Tibial nerve (tissue), 4 donors: ENCODE measurements at places on chromosomes 4 and X. TPM values are rescaled to one million over a fixed set of nuclear protein-coding genes. Genes with fewer than 3 reads are reported as not detected.

- no peak for DNase-seq
These were observed 1.1 kb upstream of the SH3BP2 start for GRCh38 chr4:2791518-2792395.

GRPEL1 gene
- total RNA-seq = 11.1 TPM

DNA sequence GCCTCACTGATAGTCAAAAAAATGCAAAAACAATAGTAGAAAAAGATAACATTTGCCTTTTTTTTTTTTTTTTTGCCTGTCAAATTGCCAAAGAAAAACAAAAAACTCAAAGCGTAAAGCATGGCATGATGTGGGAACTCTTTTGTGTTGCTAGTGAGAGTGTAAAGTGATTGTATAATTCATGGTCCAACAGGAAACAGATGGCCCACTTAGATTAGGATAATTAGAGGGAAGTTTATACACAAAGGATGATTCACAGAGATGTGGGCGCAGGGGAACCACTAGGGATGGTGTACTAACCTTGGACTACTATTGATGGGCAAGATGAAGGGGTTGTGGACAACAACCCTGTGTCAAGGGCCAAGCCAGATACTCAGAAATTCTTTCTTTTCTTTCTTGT, 16.4 kb downstream of the MCUB start:
- no peak for DNase-seq

DNA sequence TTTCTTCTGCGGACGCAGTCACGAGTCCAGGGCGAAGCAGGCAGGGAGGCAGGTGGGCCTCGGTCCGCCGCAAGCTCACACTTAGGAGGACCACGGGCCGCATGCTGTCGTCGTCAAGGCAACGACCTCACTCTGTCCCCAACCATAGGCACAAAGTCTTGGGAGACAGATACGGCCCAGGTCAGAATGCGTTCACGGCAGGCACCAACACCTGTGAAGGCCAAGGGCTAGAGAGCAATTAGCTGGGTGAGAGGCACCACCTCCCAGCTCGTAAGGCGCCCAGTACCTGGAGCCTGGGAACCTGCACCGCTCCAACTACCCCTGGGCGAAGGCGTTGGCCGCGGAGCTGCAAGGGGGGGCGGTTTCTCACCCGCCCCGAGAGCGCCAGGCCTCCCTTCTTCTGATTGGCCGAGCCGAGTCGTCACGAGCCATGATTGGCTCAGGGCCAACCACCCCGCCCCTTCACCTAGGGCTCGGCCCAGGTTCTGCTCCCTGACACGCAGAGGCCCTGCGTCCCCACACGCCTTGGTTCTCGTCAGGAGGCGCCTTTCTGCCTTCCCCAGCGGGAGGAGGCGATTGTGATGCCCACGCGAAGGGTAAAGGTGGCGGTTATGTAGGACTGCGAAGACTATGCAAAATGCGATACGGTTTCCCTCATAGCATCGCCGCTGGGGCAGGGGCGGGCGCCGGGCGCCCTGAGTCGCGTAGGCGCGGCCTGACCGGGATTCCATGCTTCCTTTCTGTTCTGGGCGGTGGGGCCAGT, at the start of gene CDKL2:
Gene CDKL2 (minus strand): TSS at position 355 of the 763 bp plus-strand sequence. CDS start 4,540 bp downstream, outside the sequence.
- peak; percentile 42 for DNase-seq

ARHGAP6 gene
- total RNA-seq = 51.9 TPM

DNA sequence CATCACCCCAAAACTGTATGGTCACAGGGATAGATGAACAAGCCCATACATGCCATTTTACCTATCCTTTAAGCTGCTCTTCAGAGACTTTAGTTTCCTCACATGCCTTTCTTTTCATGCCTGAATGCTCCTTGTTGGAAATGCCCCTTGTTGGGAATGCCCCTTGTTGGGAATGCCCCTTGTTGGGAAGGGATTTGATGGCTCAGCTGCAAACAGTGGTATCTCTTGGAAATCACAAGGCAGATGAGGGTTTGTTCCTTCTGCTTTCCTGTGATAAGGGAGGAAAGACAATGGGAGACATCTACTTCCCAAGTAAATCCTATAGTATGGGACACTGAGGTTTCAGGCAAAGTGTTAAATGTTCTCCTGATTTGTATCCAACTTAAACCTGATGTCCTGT, 11.5 kb downstream of the CXCL2 start:
- no peak for DNase-seq

DNA sequence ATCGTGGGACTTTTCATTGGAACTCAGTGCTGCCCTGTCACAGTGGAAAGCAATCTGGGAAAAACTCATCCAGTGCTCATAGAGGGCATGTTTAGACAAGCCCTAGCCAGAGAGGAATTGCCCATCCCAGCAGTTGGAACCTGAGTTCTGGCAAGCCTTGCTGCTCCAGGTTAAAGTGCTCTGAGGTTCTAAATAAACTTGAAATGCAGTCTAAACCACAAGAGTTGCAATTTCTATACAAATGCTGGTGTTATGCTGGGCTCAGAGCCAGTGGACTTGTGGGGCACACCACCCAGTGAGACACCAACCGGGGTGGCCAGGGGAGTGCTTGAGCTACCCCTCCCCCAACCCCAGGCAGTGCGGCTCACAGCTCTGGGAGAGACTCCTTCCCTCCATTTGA, 142.8 kb upstream of the PPP1R2C start:
- DNase-seq = no peak

TRPC3 gene
- 2.0 TPM for total RNA-seq

DNA sequence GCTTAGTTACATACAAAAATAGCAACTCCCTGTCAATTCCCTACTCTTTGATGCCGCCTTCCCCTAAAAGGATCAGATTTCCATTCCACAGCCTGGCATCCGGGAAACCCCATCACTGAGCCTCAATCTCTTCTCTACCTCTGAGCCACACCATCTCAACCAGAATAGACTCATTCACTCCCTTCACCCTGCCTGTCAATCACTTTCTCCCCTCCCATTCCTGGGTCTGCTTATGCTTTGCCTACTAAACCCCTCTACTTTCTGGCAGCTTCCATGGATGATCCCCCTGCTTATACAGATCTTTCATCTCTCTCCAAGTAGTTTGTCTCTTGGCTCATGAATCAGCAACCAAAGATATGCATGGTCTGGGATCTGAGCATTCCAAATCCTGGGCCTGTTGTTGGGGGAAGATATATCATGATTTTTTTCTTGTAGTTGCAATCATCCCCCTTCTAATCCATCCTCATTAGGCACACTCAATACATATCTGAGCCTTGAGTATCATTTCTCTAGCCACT, 2.6 kb downstream of the AMER1 start:
- DNase-seq = no peak

GRCh38 chr4:85831647-85832046, 356.7 kb downstream of the ARHGAP24 start:
- no peak for DNase-seq

FABP2 gene
- total RNA-seq = not detected

DNA sequence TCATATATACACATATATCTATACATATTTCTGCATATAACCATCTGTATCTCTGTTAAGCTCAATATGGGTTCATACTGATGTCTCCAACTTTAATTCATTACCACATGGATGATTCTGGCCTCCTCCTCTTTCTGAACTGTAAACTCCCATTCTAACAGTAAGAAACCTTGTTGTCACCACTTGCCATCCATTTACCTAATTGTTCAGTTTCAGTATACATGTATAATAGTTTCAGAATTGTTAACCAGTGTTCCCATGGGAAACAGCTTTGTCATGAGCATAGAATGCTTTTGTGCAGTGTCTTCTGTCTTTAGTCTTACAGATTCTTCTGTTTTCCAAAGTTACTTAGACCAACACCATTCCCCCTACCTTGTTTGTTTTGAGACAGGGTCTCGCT, 35.9 kb downstream of the SLC9A6 start:
- DNase-seq = no peak

- no peak for DNase-seq
These were observed 120.4 kb downstream of the CT47B1 start for GRCh38 chrX:120755066-120755846.

DNA sequence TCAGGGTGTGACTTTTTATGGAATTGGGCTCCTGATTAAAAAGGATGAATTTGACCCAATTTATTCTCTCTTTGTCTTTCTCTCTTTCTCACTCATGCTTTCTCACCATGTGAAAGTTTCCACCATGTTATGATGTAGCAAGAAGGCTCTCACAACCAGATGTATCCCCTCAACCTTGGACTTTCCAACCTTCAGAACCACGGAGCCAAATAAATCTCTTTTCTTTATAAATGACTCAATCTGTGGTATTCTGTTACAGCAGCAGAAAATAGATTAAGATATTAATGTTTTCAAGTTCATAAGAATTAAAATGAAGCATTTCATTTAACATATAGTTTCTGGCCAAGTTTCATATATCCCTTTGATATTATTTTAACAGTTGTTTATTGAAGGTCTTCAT, 698.5 kb downstream of the TRAM1L1 start:
- no peak for DNase-seq

GAGE12J gene
- not detected for total RNA-seq

TAF7L gene
- 0.21 TPM for total RNA-seq

FAM47E gene
- total RNA-seq = 4.6 TPM

DNA sequence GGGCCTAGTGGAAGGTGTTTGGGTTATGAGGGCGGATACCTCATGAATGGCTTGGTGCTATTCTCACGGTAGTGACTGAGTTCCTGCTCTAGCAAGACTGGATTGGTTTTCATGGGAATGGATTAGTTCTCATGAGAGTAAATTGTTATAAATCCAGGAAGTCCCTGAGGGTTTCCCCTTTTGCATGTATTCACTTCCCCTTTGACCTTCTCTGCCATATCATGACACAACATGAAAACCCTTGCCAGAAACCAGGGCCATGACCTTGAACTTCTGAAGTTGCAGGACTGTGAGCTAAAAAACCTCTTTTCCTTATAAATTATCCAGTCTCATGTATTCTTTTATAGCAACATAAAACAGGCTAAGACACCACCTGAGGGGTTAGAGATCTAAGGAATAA, 529.7 kb upstream of the RPS6KA3 start:
- no peak for DNase-seq

DNA sequence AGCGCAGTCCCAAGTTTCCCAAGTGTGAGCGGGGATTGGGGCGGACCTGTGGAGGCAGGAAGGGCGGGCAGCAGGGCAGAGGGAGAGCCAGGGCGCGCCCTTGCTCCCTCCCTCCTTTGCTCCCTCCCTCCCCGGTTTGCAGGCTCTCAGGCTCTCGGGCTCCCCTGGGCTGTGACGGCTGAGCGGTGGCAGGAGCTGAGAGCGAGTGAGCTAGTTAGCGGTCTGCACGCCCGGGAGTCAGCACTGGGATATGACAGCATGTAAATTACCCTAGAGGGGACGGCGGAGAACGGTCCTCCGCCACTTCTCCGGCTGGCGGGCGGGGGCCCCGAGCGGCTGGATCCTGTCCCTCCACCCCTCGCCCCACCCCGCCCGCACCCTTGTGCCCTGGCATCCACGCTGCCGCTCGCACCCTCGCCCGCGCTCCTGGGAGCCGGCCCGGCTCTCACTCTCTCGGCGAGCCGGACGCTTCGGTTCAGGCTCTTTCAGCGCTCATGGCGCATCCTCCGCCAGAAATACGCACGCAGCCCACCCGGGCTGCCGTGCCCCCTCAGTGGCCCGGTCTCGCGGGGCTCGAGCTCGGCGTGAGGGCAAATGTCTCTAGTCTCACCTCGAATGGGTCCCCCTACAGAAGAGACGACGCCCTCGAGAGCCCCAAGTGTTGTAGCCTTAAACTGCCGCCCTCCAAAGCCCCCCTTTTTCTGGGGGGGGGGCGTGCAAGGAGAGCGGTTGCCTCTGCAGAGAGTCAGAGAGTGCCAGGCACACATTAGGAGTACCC, at the start of gene TSC22D3:
Gene TSC22D3 (minus strand): TSS at position 54 of the 778 bp plus-strand sequence. CDS start 368 bp downstream, outside the sequence.
- DNase-seq = peak; percentile 57

DNA sequence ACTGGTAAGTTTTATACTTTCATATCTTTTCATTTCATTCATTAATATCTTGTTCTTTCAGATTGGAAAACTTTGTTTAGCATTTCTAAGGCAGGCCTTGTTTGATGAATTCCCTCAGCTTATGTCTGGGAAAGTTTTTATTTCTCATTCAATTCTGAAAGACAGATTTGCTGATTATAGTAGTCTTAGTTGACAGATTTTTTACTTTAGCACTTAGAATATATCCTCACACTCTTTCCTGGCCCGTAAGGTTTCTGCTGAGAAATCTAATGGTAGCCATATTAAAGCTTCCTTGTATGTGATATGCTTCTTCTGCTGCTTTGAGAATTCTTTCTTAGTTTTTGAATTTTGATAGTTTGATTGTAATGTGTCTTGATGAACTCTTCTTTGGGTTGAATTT, 296.6 kb downstream of the CHIC1 start:
- no peak for DNase-seq

DNA sequence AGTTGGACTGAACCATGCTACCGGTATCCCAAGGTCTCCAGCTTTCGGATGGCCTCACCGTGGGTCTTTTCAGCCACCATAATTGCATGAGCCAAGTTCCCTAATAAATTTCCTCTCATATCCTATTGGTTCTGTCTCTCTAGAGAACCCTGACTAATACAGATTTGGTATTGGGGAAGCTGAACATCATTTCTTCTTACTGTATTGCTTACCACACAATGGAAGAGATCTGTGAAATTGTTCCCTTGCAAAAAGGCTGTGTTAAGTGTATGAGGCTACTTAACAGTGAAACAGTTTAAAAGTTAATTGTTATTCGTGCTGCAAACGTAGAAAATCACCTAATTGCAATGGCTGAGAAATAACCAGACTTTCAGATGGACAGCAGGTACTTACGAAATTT, 34.0 kb downstream of the PLAC8 start:
- DNase-seq = no peak

GRCh38 chrX:20711366-20711765, 444.7 kb upstream of the RPS6KA3 start:
- DNase-seq = no peak

ANTXR2 gene
- total RNA-seq = 69.6 TPM

- no peak for DNase-seq
These were observed 4.5 kb upstream of the NKX1-1 start for GRCh38 chr4:1410491-1411325.

FAM90A26 gene
- not detected for total RNA-seq

HCFC1 gene
- 52.2 TPM for total RNA-seq

- DNase-seq = no peak
These were observed at the start of gene GUCY1A1 for GRCh38 chr4:155666344-155667221. Gene GUCY1A1 (plus strand): TSS chr4:155666848. CDS start chr4:155696868, 30,020 bp downstream.

DNA sequence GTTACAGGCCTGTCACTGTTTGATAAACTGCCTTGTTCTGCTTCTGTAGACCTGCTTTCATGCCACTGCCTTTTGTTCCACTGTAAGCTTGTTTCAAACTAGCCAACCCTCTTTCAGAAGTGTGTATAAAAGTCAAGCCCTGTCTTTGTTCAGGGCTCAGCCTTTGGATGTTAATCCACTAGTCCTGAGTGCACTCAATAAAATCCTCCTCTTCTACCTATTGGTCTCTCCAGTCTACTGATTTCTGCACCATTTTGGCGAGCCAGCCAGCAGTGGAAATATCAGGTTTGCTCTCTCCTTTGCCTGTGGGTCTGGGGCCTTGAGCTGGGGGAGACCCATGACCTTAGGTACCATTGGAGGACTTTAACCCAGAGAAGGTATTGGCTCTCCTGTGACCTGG, 901.6 kb upstream of the NDST4 start:
- DNase-seq = no peak

GRCh38 chr4:8344377-8344776, 74.8 kb downstream of the HTRA3 start:
- no peak for DNase-seq

DNA sequence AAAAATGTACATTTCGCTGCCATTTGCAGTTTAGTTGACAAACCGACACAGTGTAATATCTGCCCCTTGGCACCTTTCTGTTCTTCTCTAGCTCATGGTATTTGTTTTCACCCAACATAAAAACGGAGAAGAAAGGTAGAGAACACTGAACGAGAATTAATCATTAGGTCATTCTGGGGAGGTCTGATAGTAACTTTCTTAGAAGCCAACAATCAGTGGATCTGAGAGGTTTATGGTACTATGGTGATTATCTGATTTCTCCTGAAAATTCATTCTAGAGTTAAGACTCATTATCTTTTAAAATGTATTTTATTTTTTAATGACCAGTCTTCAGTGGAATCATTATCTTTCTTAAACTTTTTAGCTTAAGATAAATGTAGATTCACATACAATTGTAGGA, 8.5 kb downstream of the RAPGEF2 start:
- DNase-seq = no peak

GJB1 gene
- 15.1 TPM for total RNA-seq
